Muscle of arm (tissue), 14 donors: ENCODE measurements at places on chromosomes 16 and 17.

- no peak for DNase-seq
Measured at GRCh38 chr16:63187638-63188037, 1151.4 kb upstream of the CDH8 start.

DNA sequence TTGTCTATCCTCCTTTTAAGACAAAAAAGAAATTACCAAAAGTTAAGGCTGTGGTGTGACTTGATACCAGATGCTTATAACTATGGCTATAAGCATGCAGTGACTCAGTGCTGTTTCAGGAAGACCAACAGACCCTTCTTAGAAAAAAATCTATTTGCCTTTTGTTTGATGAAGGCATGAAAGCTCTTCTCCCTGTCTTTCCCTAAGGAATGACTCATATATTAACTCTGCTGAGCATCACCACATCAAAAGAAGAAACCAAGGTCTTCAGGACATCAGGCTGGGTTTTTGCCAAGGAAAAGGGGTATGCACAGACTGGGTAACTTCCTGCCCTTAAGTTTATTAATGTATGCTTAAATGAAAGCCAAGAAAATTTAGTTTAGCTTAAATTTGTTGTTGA is 47.1 kb downstream of the VMP1 start:
- DNase-seq = no peak

DNA sequence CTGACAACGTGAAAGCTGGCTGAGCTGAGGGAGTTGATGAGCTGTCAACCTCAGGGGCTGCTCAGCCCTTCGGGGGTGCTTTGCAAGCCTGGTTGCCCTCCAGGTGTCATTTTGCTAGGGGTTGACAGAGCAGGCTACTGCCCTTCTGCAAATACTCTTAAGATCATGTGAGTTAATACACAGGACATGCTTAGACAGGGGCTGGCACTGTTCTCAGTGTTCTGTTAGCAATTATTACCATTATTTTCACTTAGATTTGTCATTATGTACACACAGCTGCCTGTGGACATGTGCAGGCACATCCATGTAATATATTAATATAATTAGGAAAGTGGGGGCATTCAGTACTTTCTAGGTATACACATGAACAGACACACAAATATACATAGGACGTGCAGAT is 554.3 kb upstream of the HSBP1 start:
- no peak for DNase-seq

DNA sequence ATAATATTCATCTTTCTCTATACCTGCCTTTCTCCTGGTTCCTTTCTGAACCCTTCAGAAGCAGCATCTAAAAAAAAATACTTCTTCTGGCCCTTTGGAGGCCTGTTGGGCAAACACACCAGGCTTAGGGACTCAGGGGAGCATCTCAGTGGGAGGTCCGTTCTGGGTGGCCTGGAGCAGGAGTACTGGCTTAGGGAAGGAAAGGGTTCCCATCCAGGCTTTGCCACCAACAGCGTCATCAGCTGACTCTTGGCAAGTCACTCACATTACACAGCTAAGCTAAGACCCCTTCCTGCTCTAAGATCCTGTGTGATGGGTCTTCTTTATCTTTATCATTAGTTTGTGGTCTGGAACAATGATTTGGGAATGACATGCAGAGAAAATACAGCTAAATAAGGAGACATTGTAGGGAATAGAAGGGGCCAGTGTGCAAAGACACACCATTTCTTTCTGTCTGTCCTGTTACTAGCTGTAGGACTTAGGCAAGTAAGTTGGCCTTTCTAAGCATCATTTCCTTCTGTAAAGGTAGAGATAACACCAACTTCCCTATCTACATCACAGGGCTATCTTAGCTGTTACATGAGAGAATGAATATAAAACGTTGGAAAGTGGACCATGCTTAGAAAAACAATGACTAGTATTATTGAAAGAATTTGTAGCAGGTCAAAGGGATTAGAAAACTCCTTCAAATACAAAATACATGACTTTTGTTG is 9.9 kb downstream of the PCTP start:
- no peak for DNase-seq

DNA sequence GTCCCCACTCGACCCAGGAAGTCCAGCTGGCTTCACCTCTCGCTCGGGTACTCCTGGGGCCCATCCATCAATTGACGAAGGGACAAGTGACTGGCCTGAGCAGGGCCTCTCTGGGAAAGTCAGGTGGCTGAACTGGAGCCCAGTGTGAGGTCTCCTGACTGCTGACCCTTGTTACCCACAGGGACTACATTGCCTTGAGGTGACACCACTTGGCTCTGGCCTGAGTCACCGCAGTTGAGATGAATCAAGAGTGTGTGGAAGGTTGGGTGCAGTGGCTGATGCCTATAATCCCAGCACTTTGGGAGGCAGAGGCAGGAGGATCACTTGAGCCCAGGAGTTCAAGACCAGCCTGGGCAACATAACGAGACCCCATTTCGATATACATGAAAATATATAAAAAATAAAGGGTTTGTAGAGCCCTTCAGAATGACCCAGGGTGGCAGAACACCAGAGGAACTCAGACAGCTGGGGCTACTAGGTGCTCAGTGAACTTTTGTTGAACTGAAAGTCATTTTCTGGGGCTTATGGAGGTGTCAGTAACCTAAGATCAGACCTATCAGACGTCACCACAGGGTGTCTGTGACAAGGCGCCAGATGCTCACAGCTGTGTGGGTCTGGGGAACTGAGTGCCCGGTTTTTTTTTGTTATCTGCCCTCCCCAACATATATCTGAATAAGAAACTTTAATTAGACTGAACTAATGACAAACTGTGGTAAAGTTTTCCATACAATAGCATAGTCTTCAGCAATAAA is 14.8 kb upstream of the ZFP90 start:
- DNase-seq = no peak
